HFFc6 (cell line): ENCODE measurements at places on chromosomes 13 and 19. TPM values are rescaled to one million over a fixed set of nuclear protein-coding genes. Genes with fewer than 3 reads are reported as not detected.

DNA sequence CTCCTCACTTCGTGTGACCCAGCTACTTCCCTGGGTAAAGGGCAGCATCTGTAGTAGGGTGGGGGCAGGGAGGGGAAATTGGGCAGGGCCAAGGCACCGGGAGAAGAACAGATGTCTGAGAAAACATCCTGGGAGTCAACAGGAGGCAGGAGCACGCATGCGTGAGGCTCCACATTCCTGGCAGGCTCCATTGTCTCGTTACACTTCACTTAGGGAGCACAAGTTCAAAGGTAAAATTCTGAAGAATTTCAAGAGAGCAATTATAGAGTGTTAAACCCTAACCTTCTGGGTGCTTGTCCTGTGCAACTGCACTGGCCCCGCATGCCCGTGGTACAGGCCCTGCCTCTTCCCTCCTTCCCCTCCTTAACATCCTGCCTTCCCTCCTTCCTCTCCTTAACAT, 79.6 kb upstream of the POMP start:
- peaks cover 48% of the 10 kb centered on the region for H3K4me1 ChIP-seq
- peaks cover 3% of the 10 kb centered on the region; the same call in 1 of the 2 replicates for H3K27me3 ChIP-seq
- no peak overlapping the region for H3K4me3 ChIP-seq

DNA sequence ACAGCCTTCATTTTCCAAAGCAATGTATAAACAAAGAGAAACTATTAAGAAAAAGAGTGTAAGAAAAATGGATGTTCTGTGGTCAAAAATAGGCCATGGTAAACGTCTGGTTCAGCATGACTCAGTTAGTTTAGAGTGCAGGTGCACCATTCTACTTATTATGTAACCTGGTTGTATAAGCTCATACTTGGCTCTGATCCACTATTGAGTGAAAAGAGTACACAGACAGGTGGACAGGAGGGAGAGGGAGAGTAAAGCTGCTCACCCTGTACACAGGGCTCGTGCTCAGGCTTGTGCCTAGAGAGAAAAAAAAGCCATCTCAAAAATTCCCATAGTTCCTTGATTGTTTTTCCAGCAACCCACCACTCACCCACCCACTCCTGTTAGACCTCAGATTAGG, 85.8 kb upstream of the ZNF91 start:
- H3K27me3 ChIP-seq, result peaks cover 2% of the 10 kb centered on the region
- no peak overlapping the region for H3K27ac ChIP-seq
- peaks cover 24% of the 10 kb centered on the region for H3K4me1 ChIP-seq
- DNase-seq, result no peak
- no peak overlapping the region for H3K4me3 ChIP-seq
- peaks cover 28% of the 10 kb centered on the region; the same call in 1 of the 2 replicates for H3K36me3 ChIP-seq

GRCh38 chr19:15934332-15935078, at the start of gene CYP4F11:
Gene CYP4F11, minus strand, starts transcription at chr19:15934529. Its CDS starts 121 bp downstream, at chr19:15934408.
- no peak for DNase-seq
- no peaks in the 10 kb centered on the region; the same call in 1 of the 2 replicates for H3K27me3 ChIP-seq
- no peaks in the 10 kb centered on the region for H3K36me3 ChIP-seq
- no peak within 1 kb of the TSS for H3K27ac ChIP-seq

GRCh38 chr19:37718304-37718703, 1.3 kb downstream of the ZNF607 start:
- H3K36me3 ChIP-seq, result peaks cover 23% of the 10 kb centered on the region
- no peak for DNase-seq
- peak overlapping the region; percentile 97 for H3K4me3 ChIP-seq
- H3K4me1 ChIP-seq, result peaks cover 13% of the 10 kb centered on the region
- peak overlapping the region; percentile 84 for H3K27ac ChIP-seq

DNA sequence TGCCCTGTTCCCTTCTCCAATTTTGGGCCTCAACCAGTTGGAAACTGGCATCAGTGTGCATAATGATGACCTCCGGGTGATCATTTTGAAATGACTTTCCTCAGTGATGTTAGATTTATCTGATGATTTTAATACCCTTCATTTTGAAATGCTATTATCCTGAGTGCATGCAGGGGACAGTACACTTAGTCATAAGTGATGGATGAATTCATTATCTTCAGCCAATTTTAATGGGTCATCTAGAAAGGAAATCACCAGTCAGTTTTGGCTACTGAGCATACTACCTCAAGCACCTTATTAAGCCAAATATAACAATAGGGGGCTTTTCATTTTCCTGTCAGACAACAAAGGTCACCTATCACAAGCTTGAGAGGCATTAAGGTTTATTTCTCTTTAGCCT, 118.5 kb upstream of the MIR17HG start:
- no peaks in the 10 kb centered on the region for H3K4me1 ChIP-seq
- H3K4me3 ChIP-seq, result no peak overlapping the region
- no peaks in the 10 kb centered on the region; the same call in 1 of the 2 replicates for H3K27me3 ChIP-seq

- no peaks in the 10 kb centered on the region for H3K27me3 ChIP-seq
- H3K36me3 ChIP-seq, result 0 out of 2 replicates have a peak, but pooled peaks cover 9% of the 10 kb centered on the region
- no peak for DNase-seq
Observed at GRCh38 chr13:22696433-22696832, 484.3 kb upstream of the SGCG start.

- H3K36me3 ChIP-seq, result peaks cover 22% of the 10 kb centered on the region
- peaks cover 26% of the 10 kb centered on the region for H3K4me1 ChIP-seq
- peak; percentile 41 for DNase-seq
- peaks cover 5% of the 10 kb centered on the region for H3K27me3 ChIP-seq
Observed at GRCh38 chr19:43594710-43595604, 977 bp downstream of the IRGQ start.

GRCh38 chr13:28220166-28220565, 81.8 kb downstream of the PAN3 start:
- H3K27ac ChIP-seq, result no peak overlapping the region
- H3K27me3 ChIP-seq, result no peaks in the 10 kb centered on the region
- no peak for DNase-seq
- H3K4me3 ChIP-seq, result no peak overlapping the region
- H3K36me3 ChIP-seq, result no peaks in the 10 kb centered on the region

- H3K27me3 ChIP-seq, result peaks cover 2% of the 10 kb centered on the region; the same call in 1 of the 2 replicates
- H3K4me3 ChIP-seq, result no peak overlapping the region
- H3K4me1 ChIP-seq, result peaks cover 27% of the 10 kb centered on the region
- DNase-seq, result peak; percentile 8
- peaks cover 14% of the 10 kb centered on the region for H3K36me3 ChIP-seq
Observed at GRCh38 chr19:44282846-44283245, 22.0 kb downstream of the ZNF235 start.

DNA sequence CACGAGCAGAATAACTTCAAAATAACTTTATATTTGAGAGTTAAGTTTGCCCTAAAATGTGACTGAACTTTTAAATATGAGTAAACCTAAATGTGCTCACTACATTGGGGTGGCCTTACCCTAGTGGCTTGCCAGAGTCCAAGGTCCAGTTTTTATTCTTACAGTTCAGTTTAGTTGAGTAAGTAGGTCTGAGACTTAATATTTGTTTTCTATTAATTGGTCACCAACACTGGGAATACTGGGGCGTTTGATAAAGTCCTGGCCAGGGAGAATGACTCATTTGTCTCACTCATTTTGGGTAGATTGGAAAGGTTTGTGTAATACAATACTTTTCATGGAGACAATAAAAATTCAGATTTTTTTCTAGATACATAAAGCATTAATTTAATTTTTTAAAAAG, 127.8 kb upstream of the SPATA13 start:
- H3K4me1 ChIP-seq, result peaks cover 30% of the 10 kb centered on the region
- peaks cover 1% of the 10 kb centered on the region; the same call in 1 of the 2 replicates for H3K27me3 ChIP-seq
- peak overlapping the region; percentile 47 for H3K27ac ChIP-seq
- no peak for DNase-seq
- H3K4me3 ChIP-seq, result no peak overlapping the region

GRCh38 chr13:33510350-33510970, 224.9 kb upstream of the STARD13 start:
- H3K4me1 ChIP-seq, result peaks cover 33% of the 10 kb centered on the region
- no peaks in the 10 kb centered on the region for H3K36me3 ChIP-seq
- DNase-seq, result no peak
- peak overlapping the region; percentile 36 for H3K27ac ChIP-seq
- no peak overlapping the region for H3K4me3 ChIP-seq

DNA sequence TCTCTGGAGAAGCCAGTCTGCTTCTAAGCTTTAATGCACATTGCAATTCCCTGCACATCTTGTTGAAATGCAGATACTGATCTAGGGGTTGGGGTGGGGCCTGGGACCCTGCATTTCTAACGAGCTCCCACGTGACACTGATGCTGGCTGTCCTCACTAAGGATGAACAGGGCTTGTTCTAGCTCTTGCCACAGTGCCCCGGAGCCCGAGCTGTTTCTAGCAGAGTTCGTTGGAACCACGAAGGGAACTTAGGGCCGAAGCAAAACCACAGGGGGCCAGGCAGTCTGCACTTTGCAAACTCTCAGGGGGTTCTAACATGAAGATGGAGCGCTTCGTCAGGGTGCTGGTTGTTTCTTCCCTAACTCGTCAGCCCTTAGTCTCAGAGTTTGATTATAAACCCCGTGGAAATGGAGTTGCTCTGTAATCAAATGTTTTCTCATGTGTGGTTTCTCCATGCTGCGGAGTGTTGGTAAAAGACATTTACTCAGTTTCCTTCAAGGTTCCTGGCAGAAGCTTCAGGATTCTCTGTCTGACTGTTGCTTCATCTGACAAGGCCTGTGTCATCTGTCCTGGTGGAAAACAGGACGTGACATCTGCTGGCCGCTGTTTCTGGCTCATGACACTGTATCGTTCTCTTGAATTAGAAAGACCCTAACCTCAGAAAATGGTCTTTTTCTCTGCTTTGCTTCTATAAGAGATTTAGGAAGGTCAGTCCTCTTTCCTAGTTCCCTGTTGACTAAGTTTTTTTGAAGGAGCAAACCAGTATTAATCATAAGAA, 221.5 kb downstream of the TEX29 start:
- no peaks in the 10 kb centered on the region for H3K4me1 ChIP-seq
- H3K4me3 ChIP-seq, result no peak overlapping the region
- no peak overlapping the region for H3K27ac ChIP-seq
- no peaks in the 10 kb centered on the region; the same call in 1 of the 2 replicates for H3K36me3 ChIP-seq
- no peak for DNase-seq

DNA sequence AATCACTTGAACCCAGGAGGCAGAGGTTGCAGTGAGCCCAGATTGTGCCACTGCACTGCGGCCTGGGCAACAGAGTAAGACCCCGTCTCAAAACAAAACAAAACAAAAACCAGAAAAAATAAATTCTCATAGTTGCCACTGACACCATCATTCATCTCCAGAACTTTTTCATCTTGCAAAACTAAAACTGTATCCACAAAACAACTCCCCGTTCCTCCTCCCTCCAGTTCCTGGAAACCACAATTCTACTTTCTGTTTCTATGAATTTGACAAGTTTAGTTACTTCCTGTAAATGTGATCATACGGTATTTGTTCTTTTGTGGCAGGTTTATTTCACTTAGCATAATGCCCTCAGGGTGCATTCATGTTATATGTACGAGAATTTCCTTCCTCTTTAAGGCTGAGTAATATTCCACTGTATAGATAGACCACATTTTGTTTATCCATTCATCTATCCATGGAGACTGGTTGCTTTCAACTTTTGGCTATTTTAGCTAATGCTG, 13.2 kb upstream of the ADGRE5 start:
- H3K4me1 ChIP-seq, result peaks cover 21% of the 10 kb centered on the region
- H3K36me3 ChIP-seq, result no peaks in the 10 kb centered on the region
- peaks cover 3% of the 10 kb centered on the region for H3K27me3 ChIP-seq
- H3K27ac ChIP-seq, result no peak overlapping the region

GRCh38 chr13:114310956-114311355, 3.3 kb upstream of the CHAMP1 start:
- peak overlapping the region; percentile 26; the same call in 1 of the 2 replicates for H3K27ac ChIP-seq
- H3K4me1 ChIP-seq, result peaks cover 30% of the 10 kb centered on the region
- peaks cover 3% of the 10 kb centered on the region; the same call in 1 of the 2 replicates for H3K27me3 ChIP-seq
- H3K4me3 ChIP-seq, result no peak overlapping the region

DNA sequence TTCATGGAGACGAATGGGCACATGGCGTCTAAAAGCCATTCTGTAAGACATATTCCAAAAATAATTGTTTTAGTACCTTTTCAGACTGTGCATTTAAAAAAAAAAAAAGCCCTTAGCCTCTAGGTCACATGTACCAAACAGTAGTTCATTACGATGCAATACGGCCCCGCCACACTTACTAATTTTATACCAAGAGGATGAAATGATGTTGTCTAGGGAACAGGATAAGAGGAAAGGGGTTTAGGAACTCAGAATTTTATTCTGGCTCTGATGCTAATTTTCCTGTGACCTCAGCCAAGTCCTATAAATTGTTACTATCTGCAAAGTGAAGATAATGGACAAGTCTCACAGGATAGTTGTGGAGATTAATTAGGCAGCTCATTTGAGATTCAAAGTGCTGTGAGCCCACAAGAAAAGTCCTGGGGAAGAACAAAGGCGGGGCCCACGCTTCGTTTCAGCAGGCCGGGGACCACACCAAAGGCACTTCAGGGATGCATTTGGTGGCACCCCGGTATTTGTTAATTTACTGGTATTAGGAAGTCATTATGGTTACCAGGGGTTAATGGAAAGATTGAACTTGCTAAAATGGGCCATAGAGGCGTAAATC, 511.1 kb downstream of the IRS2 start:
- no peaks in the 10 kb centered on the region for H3K36me3 ChIP-seq
- DNase-seq, result no peak
- peak overlapping the region; percentile 64; the same call in 1 of the 2 replicates for H3K27ac ChIP-seq
- no peaks in the 10 kb centered on the region for H3K27me3 ChIP-seq
- H3K4me1 ChIP-seq, result peaks cover 67% of the 10 kb centered on the region

- peaks cover 33% of the 10 kb centered on the region for H3K4me1 ChIP-seq
- DNase-seq, result peak; percentile 47
- H3K4me3 ChIP-seq, result no peak overlapping the region
- no peaks in the 10 kb centered on the region for H3K36me3 ChIP-seq
- H3K27ac ChIP-seq, result no peak overlapping the region; the same call in 1 of the 2 replicates
- H3K27me3 ChIP-seq, result no peaks in the 10 kb centered on the region
Observed at GRCh38 chr13:85503797-85504196, 295.4 kb downstream of the SLITRK6 start.

DNA sequence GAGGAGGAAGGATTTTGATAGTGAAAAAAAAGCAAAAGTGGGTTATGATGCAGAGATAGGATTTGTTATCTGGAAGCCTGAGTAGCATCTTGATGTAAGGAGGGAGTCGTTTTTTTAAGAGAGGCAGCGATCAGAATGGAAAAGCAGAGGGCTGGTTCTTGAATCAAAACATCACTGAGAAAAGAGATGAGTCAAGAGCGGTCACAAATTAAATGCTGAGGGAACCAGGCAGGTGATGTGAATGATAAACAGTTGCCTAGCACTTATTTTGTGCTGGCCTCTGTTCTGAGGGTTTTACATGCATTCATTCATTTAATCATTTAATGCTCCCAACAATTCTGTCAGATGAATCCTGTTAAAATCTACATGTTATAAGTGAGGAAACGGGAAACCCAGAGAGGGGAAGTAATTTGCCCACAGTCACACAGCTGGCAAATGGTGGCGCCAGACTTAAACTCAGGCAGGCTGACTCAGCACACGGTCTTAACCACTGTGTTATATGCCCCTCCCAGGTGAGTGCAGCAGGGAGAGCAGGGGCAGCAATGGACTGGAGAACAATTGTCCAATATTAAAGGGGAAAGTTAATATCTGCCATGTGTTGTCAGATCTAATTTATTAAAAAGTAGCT, 21.4 kb downstream of the SIGLECL1 start:
- H3K4me3 ChIP-seq, result no peak overlapping the region
- H3K27ac ChIP-seq, result no peak overlapping the region
- no peak for DNase-seq
- peaks cover 2% of the 10 kb centered on the region; the same call in 1 of the 2 replicates for H3K27me3 ChIP-seq
- peaks cover 6% of the 10 kb centered on the region for H3K36me3 ChIP-seq

- no peak for DNase-seq
- no peak overlapping the region for H3K27ac ChIP-seq
- no peak overlapping the region for H3K4me3 ChIP-seq
- no peaks in the 10 kb centered on the region for H3K4me1 ChIP-seq
- no peaks in the 10 kb centered on the region for H3K36me3 ChIP-seq
Observed at GRCh38 chr19:15498910-15499309, 9.4 kb upstream of the CYP4F22 start.

The B3GNT8 gene
- total RNA-seq, result 0.59 to 1.5 TPM (median 1.1 TPM) in 3 replicates

The NFIX gene
- total RNA-seq, result 125 to 143 TPM (median 140 TPM) in 3 replicates

The SPINT2 gene
- total RNA-seq, result 1.1 to 5.0 TPM (median 3.9 TPM) in 3 replicates

The SPRED3 gene
- 12.8 to 14.5 TPM (median 13.3 TPM) in 3 replicates for total RNA-seq

The ZNF333 gene
- total RNA-seq, result 9.0 to 10.0 TPM (median 9.9 TPM) in 3 replicates

The SULT2A1 gene
- not detected in 3 replicates for total RNA-seq

The UTP14C gene
- 14.9 and 19.4 TPM in 2 replicates for total RNA-seq
